Gastroesophageal sphincter (tissue), 4 donors: ENCODE measurements at places on chromosomes 4 and X. TPM values are rescaled to one million over a fixed set of nuclear protein-coding genes. Genes with fewer than 3 reads are reported as not detected.
A peak's percentile ranks its signal among the peaks of the same experiment; 100 is the strongest.

PDCL2 gene
- total RNA-seq = not detected

DNA sequence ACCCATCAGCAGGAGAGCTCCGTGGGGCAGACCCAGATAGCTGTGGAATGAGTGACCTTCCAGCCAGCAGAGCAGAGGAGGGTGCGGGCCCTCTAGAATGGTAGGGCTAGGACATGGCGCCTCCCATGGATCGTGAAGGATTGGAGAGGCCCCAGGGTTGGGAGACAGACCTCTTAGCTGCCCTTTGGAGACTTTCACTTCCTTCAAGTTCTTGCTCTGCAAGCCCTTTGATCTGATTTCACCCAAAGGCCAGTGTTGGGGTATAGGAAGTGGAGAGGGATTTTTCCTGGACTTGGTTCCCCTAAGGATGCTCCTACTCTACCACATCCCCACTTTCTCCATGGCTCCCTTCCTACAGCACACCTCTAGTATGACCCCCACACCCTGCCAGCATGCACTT lies 3.0 kb downstream of the SASH3 start:
- ATAC-seq = no peak

TSPAN7 gene
- total RNA-seq = 50.5 TPM

DNA sequence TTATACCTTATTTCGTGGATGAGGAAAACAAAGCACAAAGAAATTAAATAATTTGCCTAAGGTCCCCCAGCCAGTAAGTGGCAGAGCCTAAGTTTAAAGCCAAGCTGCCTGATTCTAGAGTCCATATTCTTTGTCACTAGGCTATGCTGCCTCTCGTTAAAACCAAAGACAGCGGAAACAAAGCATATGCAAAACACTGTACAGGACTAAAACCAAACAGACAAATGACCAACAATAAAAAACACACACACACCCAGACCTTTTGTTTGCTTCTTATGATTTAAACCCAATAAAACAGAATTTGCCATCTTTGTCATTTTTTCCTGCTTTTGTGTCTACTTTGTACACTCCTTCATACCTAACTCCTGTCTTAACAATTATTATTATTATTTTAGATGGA lies 10.1 kb upstream of the VSIG1 start:
- no peak for ATAC-seq

- no peak for ATAC-seq
These were observed 247.2 kb upstream of the EPHA5 start for GRCh38 chr4:65917486-65917885.

ARMCX1 gene
- total RNA-seq = 35.1 TPM

DNA sequence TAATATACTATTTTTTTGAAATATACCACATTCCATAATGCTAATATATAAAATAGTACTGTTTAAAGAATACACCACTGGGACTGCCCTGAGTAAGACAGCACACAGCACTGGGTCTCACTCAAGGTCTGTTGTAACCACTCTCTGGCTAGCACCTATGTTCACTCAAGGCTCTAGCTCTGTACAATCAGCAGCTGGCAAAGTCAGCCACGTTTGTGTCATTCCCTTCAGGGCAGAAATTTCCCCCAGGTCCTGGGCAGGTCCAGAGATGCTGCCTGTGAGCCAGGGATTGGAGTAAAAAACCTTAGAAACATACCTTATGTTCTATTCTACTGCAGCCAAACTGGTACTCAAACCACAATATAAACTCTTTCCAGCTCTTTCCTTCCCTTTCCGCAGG lies 1160.2 kb upstream of the ADGRL3 start:
- ATAC-seq = no peak

DNA sequence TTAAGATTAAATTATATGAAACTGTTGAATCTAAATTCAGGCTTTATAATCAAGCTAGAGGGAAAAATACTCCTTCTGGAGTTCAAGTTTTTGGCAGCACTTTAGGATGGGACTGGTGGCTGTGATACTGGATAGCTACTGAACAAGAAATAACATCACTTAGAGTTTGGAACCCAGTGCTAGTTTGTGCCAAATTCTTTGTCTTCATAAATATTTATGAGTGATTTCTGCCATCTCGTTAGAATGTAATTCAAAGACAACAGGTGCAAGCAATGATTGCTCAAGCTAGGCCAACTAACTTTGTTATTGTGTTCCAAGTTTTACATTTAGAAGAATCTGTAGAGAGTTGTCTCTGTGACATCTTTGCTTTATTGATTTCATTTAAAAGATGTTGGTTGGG lies 417.9 kb downstream of the FAT4 start:
- ATAC-seq = no peak

PSAPL1 gene
- not detected for total RNA-seq

GRCh38 chr4:107996949-107997788 lies 7.5 kb downstream of the HADH start:
- peak; percentile 90 for ATAC-seq

EMCN gene
- total RNA-seq = 22.5 TPM

RNF150 gene
- 66.5 TPM for total RNA-seq

DNA sequence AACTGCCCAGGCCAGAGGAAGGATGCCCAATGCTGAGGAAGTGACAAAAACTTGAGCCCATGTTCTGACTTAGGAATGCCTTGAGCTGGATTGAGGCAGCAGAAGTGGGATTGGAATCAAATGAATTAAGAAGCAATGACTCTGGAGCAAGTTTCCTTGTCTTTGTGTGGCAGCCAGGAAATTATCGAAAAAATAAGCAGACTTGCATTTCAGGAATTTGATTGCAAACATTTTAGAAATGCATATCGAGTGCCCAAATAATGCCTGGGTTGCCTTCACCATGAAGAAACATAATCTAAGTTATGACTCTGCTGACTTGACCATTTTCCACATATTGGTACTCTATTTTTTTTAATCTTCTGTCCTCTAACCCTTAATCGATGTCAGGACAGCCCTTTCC lies 9.5 kb downstream of the CYTL1 start:
- no peak for ATAC-seq

NUDT11 gene
- total RNA-seq = 4.9 TPM

SSX4B gene
- total RNA-seq = 0.27 TPM

DNA sequence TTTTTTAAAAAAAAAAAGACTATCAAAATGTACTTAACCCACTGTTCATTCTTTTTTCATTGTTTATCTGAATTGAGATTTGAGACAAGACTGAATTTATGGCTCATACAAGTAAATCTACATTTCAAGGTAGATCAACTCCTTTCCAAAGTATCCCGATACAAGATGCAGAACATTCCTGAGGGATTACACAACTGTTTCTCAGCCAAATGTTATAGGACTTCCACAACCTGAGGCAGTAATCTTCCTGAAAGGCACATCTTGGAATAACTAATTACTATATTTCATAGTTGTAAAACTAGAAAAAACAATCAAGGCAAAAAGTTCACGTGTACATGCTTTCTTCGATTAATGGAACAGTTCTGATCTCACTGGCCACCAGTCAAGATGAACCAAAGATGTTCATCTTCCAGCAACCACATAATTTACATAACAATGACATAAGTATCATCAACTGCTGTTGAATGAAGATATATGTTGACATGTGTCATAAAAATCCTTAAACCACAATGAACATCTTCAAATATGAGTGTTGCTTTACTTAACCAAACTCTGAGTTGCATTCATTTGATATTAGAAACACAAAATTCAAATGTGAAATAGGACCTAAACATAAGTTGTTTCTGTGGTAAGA lies 225.2 kb upstream of the DKK2 start:
- no peak for ATAC-seq

FOXP3 gene
- not detected for total RNA-seq

- no peak for ATAC-seq
These were observed 248.2 kb downstream of the PARM1 start for GRCh38 chr4:75180790-75181776.

DNA sequence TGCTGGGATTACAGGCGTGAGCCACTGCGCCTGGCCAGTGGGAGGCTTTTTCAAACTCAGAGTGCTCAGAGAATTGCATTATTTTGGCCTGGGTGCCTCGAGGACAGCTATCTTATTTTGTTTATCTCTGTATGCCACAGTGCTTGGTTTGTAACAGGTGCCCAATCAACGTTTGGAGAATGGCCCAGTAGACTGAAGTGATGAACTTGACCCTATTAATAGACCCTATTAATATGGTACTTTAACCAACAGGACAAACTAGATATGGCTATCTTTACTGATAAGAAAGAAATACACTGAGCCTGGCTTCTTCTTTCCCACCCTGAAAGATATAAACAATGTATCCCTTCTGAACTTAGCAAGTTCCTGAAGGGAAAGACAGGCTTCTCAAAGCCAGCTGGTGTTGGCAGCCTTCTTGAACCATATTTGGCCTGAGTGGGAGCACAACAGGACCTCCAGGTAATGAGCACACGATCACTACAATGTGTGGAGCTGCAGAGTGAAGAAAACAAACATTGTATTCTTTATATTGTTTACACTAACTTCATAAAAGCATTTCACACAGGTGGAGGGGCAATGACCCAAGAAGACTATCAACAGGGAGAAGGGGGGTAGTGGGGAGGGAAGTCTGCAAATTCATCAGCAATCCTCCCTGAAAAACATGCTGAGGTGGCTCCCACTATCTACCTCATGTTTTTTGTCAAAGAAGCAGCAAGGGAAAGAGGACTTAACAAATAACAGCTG lies 41.7 kb downstream of the PRPS1 start:
- ATAC-seq = no peak

ARHGAP36 gene
- total RNA-seq = not detected

DNA sequence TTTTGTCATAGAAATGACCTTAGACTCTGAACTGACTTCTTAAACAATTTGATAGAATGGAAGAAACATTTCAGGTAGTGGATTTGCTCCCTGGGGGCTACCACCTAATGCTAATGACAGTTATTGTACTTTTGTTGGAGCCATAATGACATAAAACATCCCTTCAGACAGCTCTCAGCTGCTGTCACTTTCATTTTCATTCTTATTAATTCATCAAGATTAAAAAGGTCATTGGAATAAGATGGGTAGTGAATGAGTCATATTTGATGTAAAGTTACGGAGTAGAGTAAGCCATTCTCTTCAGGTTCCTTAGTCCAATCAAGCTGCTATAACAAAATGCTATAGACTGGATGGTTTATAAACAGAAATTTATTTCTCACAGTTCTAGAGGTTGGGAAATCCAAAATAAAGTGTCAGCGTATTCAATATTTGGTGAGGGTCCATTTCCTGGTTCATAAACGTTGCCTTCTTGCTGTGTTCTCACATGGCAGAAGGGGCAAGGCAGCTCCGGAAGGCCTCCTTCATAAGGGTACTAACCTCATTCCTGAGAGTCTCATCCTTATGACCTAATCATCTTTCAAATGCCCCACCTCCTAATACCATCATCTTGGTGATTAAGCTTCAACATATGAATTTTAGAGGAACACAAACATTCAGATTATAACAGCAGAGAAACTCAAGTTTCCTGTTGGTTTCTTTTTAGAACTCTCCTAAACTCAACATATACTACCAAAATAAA lies 268.5 kb downstream of the ARAP2 start:
- ATAC-seq = no peak

GRCh38 chr4:4260185-4260751 lies 12.2 kb upstream of the TMEM128 start:
- no peak for ATAC-seq

GRCh38 chr4:163540977-163541376 lies 46.5 kb downstream of the TMA16 start:
- ATAC-seq = no peak

WNK3 gene
- 4.3 TPM for total RNA-seq

TSPAN6 gene
- 16.2 TPM for total RNA-seq

DNA sequence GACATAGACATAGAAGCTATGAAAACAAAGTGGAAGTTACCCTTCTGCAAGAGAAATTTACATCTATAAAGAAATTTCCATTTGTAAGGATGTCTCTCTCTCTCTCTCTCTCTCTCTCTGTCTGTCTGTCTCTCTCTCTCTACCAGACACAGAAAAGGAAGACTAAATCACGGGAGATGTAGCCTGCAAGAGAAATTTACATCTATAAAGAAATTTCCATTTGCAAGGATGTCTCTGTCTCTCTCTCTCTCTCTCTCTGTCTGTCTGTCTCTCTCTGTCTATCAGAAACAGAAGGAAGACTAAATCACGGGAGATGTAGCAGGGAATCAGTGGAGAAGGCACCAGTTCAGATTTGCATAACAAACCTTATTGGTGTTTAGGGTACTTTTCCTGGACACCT lies 65.6 kb upstream of the CTSO start:
- no peak for ATAC-seq

PCSK1N gene
- 10.6 TPM for total RNA-seq

GRCh38 chr4:104500442-104500841 lies 5.7 kb upstream of the CXXC4 start:
- ATAC-seq = no peak

DNA sequence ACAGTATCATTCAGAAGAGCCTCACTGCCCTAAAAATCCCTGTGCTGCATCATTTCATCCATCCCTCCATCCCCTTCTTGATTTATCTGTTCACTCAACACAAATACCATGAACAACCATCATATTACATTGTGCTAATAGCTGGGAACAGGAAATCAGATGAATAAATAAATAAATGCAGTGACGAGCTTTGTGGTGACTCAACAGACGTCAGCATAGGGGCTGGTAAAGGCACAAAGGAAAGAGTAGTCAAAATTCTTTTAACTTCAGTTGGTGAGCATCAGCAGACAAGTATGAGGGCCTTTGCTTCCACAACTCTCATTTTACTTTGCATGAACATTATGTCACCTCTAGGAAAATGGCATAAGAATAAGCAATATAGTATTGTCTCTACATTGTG lies 65.5 kb downstream of the EDNRA start:
- no peak for ATAC-seq

ITM2A gene
- 47.2 TPM for total RNA-seq

GRCh38 chrX:53442322-53442631 lies 8.1 kb upstream of the HSD17B10 start:
- ATAC-seq = no peak

DNA sequence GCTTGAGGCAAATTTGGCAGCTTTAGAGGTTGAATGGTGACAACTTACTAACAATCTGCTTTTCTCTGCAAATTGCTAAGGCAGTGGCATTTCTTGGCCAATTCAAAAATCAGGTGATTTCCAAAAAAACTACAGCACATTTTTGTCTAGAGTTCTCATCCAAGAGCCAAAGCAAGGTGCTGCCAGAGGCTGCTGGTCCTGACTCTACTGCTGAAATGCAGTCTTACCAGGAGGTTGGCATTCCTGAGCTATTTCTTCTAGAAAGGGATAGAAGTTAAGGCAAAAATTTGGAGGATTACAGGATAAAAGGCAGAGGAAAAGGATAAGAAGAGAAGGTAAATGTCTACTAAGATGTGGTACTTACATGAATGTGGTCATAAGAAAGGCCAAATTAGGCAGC lies 75.6 kb downstream of the COX18 start:
- no peak for ATAC-seq

DNA sequence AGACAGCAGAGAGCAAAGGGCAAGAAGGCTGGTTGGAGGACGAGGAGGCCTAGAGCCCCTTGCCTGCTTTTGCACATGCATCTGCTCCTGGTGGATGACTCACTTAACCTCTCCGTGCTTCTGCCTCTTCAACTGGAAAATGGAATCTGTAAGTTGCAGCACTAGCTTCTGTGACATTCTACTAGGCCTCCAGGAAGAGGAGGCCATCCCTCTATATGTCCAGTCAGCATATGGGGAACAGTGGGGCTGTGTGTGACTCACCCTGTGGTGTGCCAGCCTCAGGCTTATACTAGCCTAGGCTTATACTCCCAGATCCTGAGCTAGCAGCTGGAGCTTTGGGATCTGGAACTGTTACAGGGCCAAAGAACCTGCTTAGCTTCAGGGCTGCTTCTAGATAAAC lies 36.0 kb downstream of the RTL9 start:
- no peak for ATAC-seq

- no peak for ATAC-seq
These were observed 202.1 kb downstream of the ARHGAP24 start for GRCh38 chr4:85676850-85677590.
